ENCODE measurements at places on chromosomes 7 and 10.

- peaks cover 19% of the 10 kb centered on the region for H3K27me3 ChIP-seq
- no peak for DNase-seq
- no peaks in the 10 kb centered on the region for H3K36me3 ChIP-seq
These were observed 55.7 kb downstream of the EBF3 start for GRCh38 chr10:129908406-129908805.

DNA sequence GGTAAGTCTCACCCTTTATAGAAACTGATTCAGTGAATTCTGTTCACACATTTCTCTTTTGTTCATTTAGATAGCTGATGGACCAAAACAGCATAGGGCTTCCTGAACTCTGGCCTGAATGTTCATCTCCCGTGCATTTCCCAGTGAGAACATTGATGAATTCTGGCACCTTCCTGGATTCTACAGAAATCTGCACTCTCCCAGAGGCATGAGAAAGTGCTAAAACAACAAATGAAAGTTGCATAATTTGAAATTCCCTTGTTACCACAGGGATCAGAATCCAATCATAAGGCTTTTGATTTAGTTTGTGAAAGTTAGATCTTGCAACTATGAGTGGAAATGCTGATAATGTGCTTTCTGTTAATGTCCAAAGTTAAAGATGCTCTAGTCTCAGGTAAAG, 29.7 kb upstream of the SCIN start:
- H3K36me3 ChIP-seq, result no peaks in the 10 kb centered on the region
- H3K4me1 ChIP-seq, result no peaks in the 10 kb centered on the region
- H3K27me3 ChIP-seq, result peaks cover 37% of the 10 kb centered on the region
- no peak for DNase-seq
- no peak overlapping the region for H3K27ac ChIP-seq
- H3K4me3 ChIP-seq, result no peak overlapping the region

DNA sequence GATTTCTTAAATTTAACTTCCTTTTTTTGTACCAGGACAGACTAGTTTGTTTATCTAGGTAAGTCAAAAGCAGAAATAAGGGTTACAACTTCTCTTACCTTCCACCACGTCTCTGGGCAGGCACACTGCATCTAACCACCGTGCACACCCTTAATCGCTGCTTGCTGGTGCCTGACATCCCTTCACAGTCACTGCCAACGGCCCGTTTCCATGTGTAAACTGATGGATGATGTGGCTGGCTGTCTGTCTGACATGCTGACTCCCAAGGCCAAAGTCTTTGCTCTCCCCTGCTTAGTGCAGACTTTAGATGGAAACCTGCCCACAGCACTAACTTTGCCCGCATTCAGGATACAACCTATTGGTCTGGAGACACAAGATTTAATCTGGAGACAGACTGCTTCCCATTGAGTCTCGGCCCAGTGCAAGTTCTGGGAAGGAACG, 1.1 kb downstream of the TMEM273 start:
- peak overlapping the region; percentile 59 for H3K4me3 ChIP-seq
- H3K36me3 ChIP-seq, result no peaks in the 10 kb centered on the region
- peaks cover 67% of the 10 kb centered on the region for H3K4me1 ChIP-seq
- H3K27me3 ChIP-seq, result no peaks in the 10 kb centered on the region
- DNase-seq, result no peak

- peak overlapping the region; percentile 77 for H3K27ac ChIP-seq
- no peaks in the 10 kb centered on the region for H3K27me3 ChIP-seq
- peaks cover 6% of the 10 kb centered on the region for H3K36me3 ChIP-seq
- peaks cover 39% of the 10 kb centered on the region for H3K4me1 ChIP-seq
- no peak for DNase-seq
These were observed 5.9 kb downstream of the AKAP9 start for GRCh38 chr7:91946549-91946948.

GRCh38 chr7:27184337-27185012, 557 bp downstream of the HOXA11 start:
- peak overlapping the region; percentile 59 for H3K27ac ChIP-seq
- H3K27me3 ChIP-seq, result peaks cover 94% of the 10 kb centered on the region
- peaks cover 55% of the 10 kb centered on the region for H3K4me1 ChIP-seq
- peaks cover 26% of the 10 kb centered on the region for H3K36me3 ChIP-seq
- peak overlapping the region; percentile 71 for H3K4me3 ChIP-seq

- peak within 1 kb of the TSS; percentile 79 for H3K27ac ChIP-seq
- peak; percentile 63 for DNase-seq
- peak within 1 kb of the TSS; percentile 90 for H3K4me3 ChIP-seq
- H3K36me3 ChIP-seq, result peaks cover 6% of the 10 kb centered on the region
- H3K27me3 ChIP-seq, result no peaks in the 10 kb centered on the region
These were observed at the start of gene IFT22 for GRCh38 chr7:101321491-101322401. Gene IFT22, minus strand, starts transcription at chr7:101321812. Its CDS starts 103 bp downstream, at chr7:101321709.

DNA sequence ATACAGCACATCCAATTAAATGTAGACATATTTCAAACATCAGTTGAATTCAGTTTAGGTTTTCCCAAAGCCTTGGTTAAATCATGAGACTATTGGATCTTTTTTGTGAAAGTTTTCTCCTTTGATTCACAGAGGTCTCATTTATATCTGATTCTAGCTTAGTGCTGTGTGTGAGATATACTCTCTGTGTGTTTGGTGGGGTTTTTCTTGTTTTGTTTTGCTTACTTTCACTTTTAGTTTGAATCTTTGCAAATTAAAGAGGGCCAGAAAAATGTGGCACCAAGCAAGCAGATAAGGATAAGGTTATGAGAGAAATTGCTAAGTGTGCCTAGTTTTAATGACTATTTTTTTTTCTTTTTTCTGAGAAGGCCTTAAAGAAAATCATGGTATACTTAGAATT, 12.6 kb upstream of the OR6B1 start:
- no peak overlapping the region for H3K4me3 ChIP-seq
- H3K27ac ChIP-seq, result peak overlapping the region; percentile 18
- no peaks in the 10 kb centered on the region for H3K36me3 ChIP-seq
- DNase-seq, result no peak

DNA sequence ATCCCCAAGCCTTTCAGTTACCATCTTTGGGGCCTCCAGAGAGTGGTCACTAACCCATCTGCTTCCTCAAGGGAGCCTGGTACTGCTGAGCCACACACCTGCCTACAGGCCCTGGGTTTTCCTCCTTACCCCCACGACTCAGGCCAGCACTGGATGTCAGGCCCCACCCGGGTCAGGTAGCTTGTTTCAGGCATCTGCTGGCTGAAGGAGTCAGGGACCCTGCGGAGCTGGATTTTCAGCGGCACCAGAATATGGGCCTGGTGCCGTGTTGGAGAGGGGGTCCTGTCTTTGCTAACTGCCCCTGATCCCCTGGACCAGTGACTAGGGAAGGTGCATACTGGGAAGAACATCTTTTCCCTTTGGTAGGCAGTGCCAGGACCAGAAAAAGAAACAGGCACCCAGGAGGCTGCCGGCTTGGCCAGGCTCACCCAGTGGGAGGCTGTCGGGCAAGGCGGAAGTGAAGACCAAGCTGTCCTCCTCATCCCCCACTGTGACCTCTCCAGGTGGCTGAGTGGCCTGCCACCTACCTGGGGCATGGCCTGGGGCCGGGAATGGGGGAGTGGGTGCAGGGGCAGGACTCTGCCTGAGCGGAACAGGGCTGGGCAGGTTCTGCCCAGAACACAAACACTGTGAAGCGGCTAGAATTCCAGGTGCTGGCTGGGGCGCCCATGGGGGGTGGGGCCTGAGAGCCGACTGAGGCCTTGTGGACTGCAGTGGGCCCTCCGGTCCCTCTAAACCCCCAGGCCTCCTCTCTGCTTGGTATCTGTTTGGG, 12.4 kb upstream of the SAMD8 start:
- no peak overlapping the region for H3K4me3 ChIP-seq
- no peaks in the 10 kb centered on the region for H3K27me3 ChIP-seq

DNA sequence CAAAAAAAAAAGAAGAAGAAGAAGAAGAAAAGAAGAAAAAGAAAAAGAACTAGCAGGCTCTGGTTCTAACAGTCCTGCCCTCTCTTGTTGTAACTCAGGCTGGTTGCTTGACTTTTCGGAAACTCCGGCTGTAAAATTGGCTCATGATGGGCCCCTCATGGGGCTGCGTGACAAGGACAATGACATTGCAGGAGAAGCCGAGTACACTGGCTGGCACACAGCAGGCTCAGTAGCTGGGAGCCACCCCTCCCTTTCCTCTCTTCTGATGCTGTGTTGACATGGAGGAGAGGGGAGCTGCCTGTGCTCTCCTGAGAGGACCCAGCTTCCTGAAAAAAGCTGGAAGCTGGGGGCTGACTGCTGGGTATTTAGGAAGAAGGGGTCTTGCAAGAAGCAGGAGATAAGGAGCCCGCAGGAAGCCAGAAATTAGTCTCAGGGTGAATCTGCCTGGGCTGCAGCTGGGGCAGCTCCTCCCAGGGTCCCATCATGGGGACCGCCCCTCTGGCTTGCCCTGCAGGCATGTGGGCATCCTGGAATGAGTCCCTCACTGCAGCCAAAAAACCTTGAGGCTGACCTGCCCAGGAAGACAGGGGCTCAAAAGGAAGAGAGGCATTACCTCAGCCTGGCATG, 14.6 kb upstream of the GPR26 start:
- H3K36me3 ChIP-seq, result no peaks in the 10 kb centered on the region
- H3K4me3 ChIP-seq, result no peak overlapping the region
- DNase-seq, result no peak

DNA sequence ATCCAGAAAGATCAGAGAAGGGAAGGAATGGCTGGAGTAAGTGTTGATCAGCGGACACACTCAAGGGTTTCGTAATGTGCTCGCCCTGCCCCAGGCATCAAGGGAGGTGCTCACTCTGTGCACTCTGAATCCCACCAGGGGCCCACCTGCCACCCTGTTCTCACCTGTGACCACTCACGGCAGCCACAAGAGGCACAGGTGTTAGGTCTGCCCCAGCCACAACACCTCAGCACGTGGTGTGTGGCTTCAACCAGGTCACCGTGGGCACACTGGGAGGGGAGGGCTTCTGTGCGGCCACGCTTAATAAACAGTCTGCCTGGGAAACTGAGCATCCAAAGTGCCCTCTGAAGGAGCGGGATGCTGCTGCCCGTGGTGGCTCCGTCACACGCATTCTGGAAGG, 49.8 kb downstream of the CUX1 start:
- H3K4me1 ChIP-seq, result peaks cover 49% of the 10 kb centered on the region
- no peak overlapping the region for H3K4me3 ChIP-seq
- H3K36me3 ChIP-seq, result peaks cover 2% of the 10 kb centered on the region
- no peaks in the 10 kb centered on the region for H3K27me3 ChIP-seq

GRCh38 chr10:88525371-88526069, 57.6 kb downstream of the RNLS start:
- H3K4me1 ChIP-seq, result no peaks in the 10 kb centered on the region
- H3K27me3 ChIP-seq, result no peaks in the 10 kb centered on the region
- no peak overlapping the region for H3K27ac ChIP-seq
- H3K4me3 ChIP-seq, result no peak overlapping the region
- no peak for DNase-seq
- no peaks in the 10 kb centered on the region for H3K36me3 ChIP-seq

GRCh38 chr10:78310481-78311080, 276.9 kb downstream of the RPS24 start:
- no peaks in the 10 kb centered on the region for H3K36me3 ChIP-seq
- DNase-seq, result peak; percentile 7
- no peak overlapping the region for H3K4me3 ChIP-seq
- H3K27ac ChIP-seq, result no peak overlapping the region
- H3K4me1 ChIP-seq, result no peaks in the 10 kb centered on the region

- H3K4me3 ChIP-seq, result no peak overlapping the region
- no peaks in the 10 kb centered on the region for H3K36me3 ChIP-seq
- peaks cover 4% of the 10 kb centered on the region for H3K27me3 ChIP-seq
- H3K27ac ChIP-seq, result no peak overlapping the region
- H3K4me1 ChIP-seq, result no peaks in the 10 kb centered on the region
- no peak for DNase-seq
These were observed 162.0 kb upstream of the MGMT start for GRCh38 chr10:129305046-129305445.

DNA sequence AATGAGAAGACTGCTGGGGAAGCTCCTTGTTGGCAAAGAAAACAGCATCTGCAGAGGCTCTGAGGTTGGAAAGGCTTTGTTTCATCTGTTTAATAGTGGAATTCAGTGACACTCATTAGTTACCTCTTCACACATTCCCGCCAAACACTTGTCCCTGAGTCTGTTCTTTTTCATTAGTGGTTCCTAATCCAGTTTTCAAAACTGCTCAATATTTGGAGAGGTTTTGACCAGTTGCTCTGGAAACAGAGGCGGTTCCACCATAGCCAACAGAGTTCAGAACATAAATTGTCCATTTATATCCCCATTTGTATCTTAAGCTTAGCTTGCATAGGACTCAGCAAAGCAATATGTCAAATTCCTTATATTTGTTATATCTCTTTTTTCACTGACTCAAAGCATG, 754.6 kb downstream of the AUTS2 start:
- H3K36me3 ChIP-seq, result peaks cover 4% of the 10 kb centered on the region
- H3K4me1 ChIP-seq, result peaks cover 12% of the 10 kb centered on the region
- no peak overlapping the region for H3K27ac ChIP-seq
- H3K4me3 ChIP-seq, result no peak overlapping the region
- H3K27me3 ChIP-seq, result no peaks in the 10 kb centered on the region

GRCh38 chr7:107960272-107960671, 42.7 kb downstream of the LAMB1 start:
- no peaks in the 10 kb centered on the region for H3K4me1 ChIP-seq
- no peak for DNase-seq
- H3K36me3 ChIP-seq, result no peaks in the 10 kb centered on the region
- H3K27me3 ChIP-seq, result peaks cover 57% of the 10 kb centered on the region

DNA sequence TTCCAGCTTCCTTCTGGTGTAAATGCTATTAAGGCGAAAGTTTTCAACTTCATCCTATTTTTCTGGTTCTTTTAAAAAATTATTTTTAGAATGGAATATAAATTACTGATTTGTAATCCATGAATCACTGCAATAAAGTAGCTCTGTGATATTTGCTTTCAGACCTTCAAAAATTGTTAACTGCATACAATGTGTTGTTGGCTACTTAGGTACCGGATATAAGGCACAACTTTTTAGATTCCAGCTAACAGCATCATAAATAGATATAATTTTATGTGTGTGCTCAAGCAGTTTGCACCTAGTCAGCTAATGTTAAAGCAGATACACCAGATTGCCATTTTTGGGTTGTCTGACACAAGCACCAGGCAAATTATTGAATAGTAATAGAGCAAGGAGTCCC, 58.7 kb downstream of the PON1 start:
- DNase-seq, result no peak
- no peaks in the 10 kb centered on the region for H3K36me3 ChIP-seq
- H3K4me1 ChIP-seq, result no peaks in the 10 kb centered on the region
- peaks cover 3% of the 10 kb centered on the region for H3K27me3 ChIP-seq
- no peak overlapping the region for H3K27ac ChIP-seq
- H3K4me3 ChIP-seq, result no peak overlapping the region

GRCh38 chr7:121113288-121113687, 124.8 kb downstream of the CPED1 start:
- DNase-seq, result no peak
- no peaks in the 10 kb centered on the region for H3K4me1 ChIP-seq
- H3K27ac ChIP-seq, result no peak overlapping the region
- H3K27me3 ChIP-seq, result peaks cover 33% of the 10 kb centered on the region
- no peak overlapping the region for H3K4me3 ChIP-seq

DNA sequence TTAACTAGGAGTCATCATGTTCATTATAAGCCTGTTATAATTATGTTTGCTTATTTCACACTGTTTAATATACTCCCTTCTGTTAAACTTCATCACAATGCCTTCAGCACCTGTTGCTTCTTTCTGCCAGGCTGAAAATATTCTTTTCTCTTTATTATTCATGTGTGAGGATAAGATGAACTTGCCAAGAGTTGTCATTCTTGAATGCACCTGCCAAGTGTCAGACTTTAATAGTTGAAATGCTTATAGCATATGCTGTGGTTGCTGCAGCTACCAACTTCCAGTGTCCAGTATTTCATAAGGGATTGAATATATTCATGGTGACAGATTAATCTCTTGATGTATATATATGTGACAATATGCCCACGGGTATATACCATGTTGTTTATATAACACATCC, 339.2 kb upstream of the MEOX2 start:
- H3K27me3 ChIP-seq, result no peaks in the 10 kb centered on the region
- H3K36me3 ChIP-seq, result no peaks in the 10 kb centered on the region
- no peaks in the 10 kb centered on the region for H3K4me1 ChIP-seq
- H3K27ac ChIP-seq, result no peak overlapping the region

Measured in central memory CD8-positive, alpha-beta T cell (primary cell).